Stomach (tissue), 19 donors: ENCODE measurements at places on chromosomes 13 and 19. TPM values are rescaled to one million over a fixed set of nuclear protein-coding genes. Genes with fewer than 3 reads are reported as not detected.

The SPTBN4 gene
- polyA plus RNA-seq: 1.4 TPM

The SHISA2 gene
- 0.46 TPM for polyA plus RNA-seq

The LRRC63 gene
- not detected for polyA plus RNA-seq

The ZNF146 gene
- 22.2 TPM for polyA plus RNA-seq

The LSR gene
- 90.7 TPM for polyA plus RNA-seq

The ONECUT3 gene
- polyA plus RNA-seq: not detected

The SGCG gene
- polyA plus RNA-seq: not detected

The UPF1 gene
- polyA plus RNA-seq: 27.5 TPM

The TMEM255B gene
- polyA plus RNA-seq: 4.6 TPM

The ZNF763 gene
- 5.0 TPM for polyA plus RNA-seq

The NEK5 gene
- 0.05 TPM for polyA plus RNA-seq

The PNMA8C gene
- polyA plus RNA-seq: not detected

- no peak for DNase-seq
- no peaks in the 10 kb centered on the region for H3K27me3 ChIP-seq
- no peak overlapping the region for H3K27ac ChIP-seq
- H3K4me3 ChIP-seq: no peak overlapping the region
- H3K36me3 ChIP-seq: peaks cover 61% of the 10 kb centered on the region
- H3K4me1 ChIP-seq: peaks cover 33% of the 10 kb centered on the region
Observed at GRCh38 chr19:6226444-6227155, 53.2 kb downstream of the MLLT1 start.

GRCh38 chr13:94993616-94994015, 281.3 kb upstream of the SOX21 start:
- no peaks in the 10 kb centered on the region for H3K4me1 ChIP-seq
- no peak overlapping the region for H3K4me3 ChIP-seq
- no peaks in the 10 kb centered on the region for H3K27me3 ChIP-seq
- no peak overlapping the region for H3K27ac ChIP-seq
- DNase-seq: no peak

- H3K4me3 ChIP-seq: no peak overlapping the region
- H3K4me1 ChIP-seq: no peaks in the 10 kb centered on the region
- DNase-seq: no peak
- no peaks in the 10 kb centered on the region for H3K36me3 ChIP-seq
Observed at GRCh38 chr13:94249512-94249911, 230.0 kb downstream of the DCT start.

- H3K4me3 ChIP-seq: peak overlapping the region; percentile 73
- peaks cover 15% of the 10 kb centered on the region for H3K36me3 ChIP-seq
- DNase-seq: no peak
- H3K27ac ChIP-seq: no peak overlapping the region
- peaks cover 11% of the 10 kb centered on the region for H3K4me1 ChIP-seq
Observed at GRCh38 chr13:80336370-80336769, 4.6 kb downstream of the SPRY2 start.

DNA sequence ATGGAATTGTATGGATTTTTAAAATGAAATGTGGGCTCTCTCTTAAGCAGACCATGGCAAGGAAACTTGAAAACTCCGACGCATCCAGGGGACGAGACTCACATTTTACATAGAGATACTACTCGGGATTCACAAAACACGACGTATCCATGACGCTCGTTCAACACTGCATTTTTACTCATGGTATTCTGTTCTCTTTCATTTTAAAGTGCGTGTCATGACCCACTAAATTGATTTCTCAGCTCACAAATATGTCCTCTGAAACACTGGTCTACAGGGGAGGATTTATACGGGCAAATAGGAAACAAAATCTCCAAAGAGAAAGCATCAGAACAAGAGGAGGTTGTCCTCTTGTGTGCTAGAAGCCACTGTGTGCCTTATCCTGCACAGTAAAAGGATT, 523.5 kb downstream of the MYO16 start:
- H3K4me1 ChIP-seq: no peaks in the 10 kb centered on the region
- no peak overlapping the region for H3K4me3 ChIP-seq
- no peaks in the 10 kb centered on the region for H3K27me3 ChIP-seq
- H3K27ac ChIP-seq: no peak overlapping the region

DNA sequence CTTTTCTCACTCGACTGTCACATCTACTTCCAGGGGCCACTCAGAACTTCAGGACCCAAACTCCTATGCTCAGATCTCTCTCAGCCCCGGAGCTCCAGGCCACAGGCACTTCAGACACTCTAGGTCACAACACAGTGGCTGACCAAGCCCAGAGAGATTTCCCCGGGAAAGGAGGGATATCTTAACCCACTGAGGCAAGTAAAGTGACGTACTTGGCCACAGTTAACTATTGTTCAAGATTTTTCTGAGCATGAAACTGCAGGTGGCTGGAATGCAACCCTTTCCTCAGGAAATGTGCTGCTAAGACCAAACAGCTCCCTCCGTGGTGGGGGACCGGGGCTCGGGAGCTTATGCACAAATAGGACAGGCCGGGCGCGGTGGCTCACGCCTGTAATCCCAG, 23.9 kb downstream of the OPA3 start:
- no peaks in the 10 kb centered on the region for H3K36me3 ChIP-seq
- H3K27me3 ChIP-seq: no peaks in the 10 kb centered on the region
- H3K4me3 ChIP-seq: no peak overlapping the region
- no peaks in the 10 kb centered on the region for H3K4me1 ChIP-seq
- no peak for DNase-seq

GRCh38 chr13:82501834-82502233, 1380.4 kb downstream of the SLITRK1 start:
- no peaks in the 10 kb centered on the region for H3K36me3 ChIP-seq
- no peaks in the 10 kb centered on the region for H3K27me3 ChIP-seq
- no peaks in the 10 kb centered on the region for H3K4me1 ChIP-seq
- DNase-seq: no peak
- no peak overlapping the region for H3K27ac ChIP-seq

DNA sequence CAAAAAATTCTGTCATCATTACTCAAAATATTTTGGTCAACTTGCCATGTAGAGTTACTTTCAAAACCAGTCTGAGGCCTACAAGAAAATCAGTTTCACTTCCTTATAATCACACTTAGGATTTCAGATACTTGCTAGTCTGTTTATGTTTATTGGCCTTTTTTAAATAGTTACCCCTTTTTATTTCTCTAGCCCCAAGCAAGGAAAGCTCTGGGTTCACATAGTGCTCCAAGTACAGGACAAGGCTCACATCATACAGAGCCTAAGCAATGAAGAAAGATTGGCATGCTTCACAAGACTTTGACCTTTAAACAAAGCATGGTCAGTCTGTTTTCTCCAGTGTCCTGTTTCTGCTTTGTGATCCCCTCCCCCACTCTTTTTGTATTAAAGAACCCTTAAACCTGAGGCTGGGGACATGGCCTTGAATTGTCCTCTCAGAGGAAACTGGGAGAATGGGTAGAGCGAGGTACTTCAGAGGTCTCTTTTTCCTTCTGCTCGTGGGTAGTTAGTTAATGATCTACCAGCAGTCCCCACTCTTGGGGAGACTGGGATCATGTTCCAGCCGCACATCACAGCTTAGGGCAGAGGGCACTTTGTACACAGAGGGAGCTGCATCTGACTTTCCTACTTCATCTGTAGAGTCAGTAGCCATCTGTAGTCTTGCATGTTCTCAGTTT, 30.7 kb downstream of the CEACAM1 start:
- no peak overlapping the region for H3K4me3 ChIP-seq
- H3K36me3 ChIP-seq: no peaks in the 10 kb centered on the region
- H3K4me1 ChIP-seq: peaks cover 18% of the 10 kb centered on the region

GRCh38 chr13:22176968-22177520, 506.2 kb downstream of the FGF9 start:
- H3K4me3 ChIP-seq: no peak overlapping the region
- H3K4me1 ChIP-seq: no peaks in the 10 kb centered on the region
- no peak for DNase-seq
- no peaks in the 10 kb centered on the region for H3K36me3 ChIP-seq
- H3K27me3 ChIP-seq: no peaks in the 10 kb centered on the region
- H3K27ac ChIP-seq: no peak overlapping the region

DNA sequence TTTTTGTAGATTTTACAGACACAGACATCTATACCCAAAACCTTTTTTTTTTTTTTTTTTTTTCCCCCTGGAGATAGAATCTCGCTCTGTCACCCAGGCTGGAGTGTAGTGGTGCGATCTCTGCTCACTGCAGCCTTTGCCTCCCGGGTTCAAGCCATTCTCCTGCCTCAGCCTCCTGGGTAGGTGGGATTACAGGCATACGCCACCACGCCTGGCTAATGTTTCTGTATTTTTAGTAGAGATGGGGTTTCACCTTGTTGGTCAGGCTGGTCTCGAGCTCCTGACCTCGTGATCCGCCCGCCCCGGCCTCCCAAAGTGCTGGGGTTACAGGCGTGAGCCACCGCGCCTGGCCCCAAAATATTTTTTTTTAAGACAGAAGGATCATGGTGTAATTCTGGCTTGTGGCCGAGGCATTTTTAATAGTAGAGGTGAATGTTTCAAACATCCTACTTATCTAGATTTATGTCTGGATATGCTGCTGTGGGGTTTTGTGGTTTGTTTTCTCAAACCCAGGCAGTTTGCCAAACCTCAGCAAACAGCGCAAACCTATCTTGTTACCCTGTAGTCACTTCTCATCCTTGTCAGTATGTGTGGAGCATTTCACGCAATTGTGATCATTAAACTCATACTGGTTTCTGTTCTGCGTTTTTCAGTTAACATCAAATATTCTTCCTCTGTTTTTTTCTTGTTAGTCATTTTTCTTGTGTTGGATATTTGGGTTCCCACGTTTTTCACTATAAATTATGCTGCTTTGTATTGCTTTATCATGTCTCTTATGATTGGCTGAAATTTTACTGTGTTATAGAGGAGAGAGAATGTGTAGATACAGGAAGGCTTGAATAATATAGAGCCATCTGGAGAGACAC, 36.2 kb upstream of the GARRE1 start:
- no peak overlapping the region for H3K4me3 ChIP-seq
- H3K36me3 ChIP-seq: peaks cover 32% of the 10 kb centered on the region
- peaks cover 12% of the 10 kb centered on the region for H3K4me1 ChIP-seq
- peak; percentile 39 for DNase-seq

GRCh38 chr13:21738630-21739029, 67.8 kb downstream of the FGF9 start:
- no peak overlapping the region for H3K27ac ChIP-seq
- no peak overlapping the region for H3K4me3 ChIP-seq
- peaks cover 19% of the 10 kb centered on the region for H3K27me3 ChIP-seq
- H3K36me3 ChIP-seq: no peaks in the 10 kb centered on the region
